ENCODE measurements at places on chromosomes 7 and 10. TPM values are rescaled to one million over a fixed set of nuclear protein-coding genes. Genes with fewer than 3 reads are reported as not detected.

Gene GSTO1
- 398 TPM for total RNA-seq

Gene TMEM176A
- total RNA-seq = 1.2 TPM

Gene EMX2
- total RNA-seq = 4.6 TPM

Gene AP4M1
- total RNA-seq = 40.9 TPM

Gene NUTM2E
- total RNA-seq = not detected

Gene ITGA8
- total RNA-seq = not detected

Gene PHF14
- total RNA-seq = 9.0 TPM

Gene AP5Z1
- total RNA-seq = 22.5 TPM

Gene GALNT17
- total RNA-seq = not detected

Gene SPAG6
- not detected for total RNA-seq

Gene MKLN1
- 20.5 TPM for total RNA-seq

Gene TMEM213
- not detected for total RNA-seq

Gene IFRD1
- total RNA-seq = 26.6 TPM

Gene TMUB1
- 51.6 TPM for total RNA-seq

Gene UBE3C
- total RNA-seq = 75.3 TPM

All from myometrial cell (primary cell).